Ovary (tissue), 10 donors: ENCODE measurements at places on chromosomes 2 and 18.

DNA sequence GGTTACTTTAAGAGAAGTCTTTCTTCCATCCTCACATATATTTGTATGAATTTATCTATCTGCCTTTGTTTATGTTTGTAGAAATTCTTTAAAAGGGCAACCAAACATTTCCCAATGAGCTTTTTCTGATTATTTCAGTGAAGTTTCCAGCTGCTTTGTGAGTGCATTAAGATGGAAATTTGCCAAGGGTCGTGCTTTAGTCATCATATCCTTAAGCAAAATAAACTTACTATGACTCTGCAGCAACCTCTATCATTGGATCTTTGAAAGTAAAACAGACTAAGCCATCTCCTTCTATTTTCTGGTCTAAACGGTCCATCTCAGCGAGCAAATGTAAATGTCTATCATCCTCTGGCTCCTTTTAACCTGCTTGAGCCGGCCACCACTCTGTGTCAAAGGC lies 489.3 kb downstream of the SOX11 start:
- no peak for DNase-seq

GRCh38 chr2:201261906-201262305 lies 1.6 kb downstream of the CASP8 start:
- no peak for DNase-seq

DNA sequence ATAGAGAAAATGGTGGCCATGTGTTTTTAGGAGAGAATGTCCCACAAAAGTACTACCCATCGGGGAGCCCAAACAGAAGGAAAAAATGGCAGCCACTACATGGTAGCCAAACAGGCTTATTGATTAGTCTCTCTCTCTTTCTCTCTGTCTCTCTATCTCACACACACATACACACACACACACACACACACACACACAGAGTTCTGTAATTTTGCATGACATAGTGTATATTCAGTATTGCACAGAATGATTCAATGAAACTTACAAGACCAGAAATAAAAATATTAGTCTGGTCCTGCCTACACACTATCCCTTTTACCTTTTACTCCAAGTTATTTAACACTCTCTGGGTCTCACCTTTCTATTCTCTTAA lies 124.8 kb upstream of the SLC39A10 start:
- DNase-seq: no peak

- no peak for DNase-seq
These were observed 86.3 kb downstream of the FSHR start for GRCh38 chr2:49067971-49068370.

DNA sequence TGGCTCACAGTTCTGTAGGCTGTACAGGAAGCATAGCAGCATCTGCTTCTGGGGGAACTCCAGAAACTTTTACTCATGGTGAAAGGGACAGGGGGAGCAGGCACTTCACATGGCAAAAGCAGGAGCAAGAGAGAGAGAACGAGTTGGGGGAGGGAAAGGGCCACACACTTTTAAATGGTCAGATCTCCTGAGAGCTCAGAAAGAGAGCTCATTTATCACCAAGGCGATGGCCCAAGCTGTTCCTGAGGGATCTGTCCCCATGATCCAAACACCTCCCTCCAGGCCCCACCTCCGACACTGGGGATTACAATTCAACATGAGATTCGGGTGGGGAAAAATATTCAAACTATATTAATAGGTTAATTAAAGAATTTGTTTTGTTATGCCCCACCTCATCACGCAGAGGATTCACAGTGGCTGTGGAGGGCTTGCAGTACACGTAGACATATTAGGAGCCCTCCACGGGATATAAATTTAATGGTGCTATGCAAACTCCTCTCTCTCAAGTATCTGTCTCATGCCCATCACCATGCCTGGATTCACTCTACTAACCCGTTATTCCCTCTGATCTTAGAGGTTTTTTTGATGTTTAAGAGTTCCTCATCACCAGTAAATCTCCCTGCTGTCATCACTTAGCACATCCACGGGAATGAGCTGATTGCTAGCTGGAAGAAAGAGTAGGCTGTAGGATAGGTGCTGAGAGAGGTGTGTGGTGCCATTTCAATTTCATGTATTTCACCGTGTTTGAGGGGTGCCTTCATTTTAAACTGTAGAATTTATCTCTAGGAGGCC lies 84.5 kb upstream of the ARHGAP28 start:
- no peak for DNase-seq

DNA sequence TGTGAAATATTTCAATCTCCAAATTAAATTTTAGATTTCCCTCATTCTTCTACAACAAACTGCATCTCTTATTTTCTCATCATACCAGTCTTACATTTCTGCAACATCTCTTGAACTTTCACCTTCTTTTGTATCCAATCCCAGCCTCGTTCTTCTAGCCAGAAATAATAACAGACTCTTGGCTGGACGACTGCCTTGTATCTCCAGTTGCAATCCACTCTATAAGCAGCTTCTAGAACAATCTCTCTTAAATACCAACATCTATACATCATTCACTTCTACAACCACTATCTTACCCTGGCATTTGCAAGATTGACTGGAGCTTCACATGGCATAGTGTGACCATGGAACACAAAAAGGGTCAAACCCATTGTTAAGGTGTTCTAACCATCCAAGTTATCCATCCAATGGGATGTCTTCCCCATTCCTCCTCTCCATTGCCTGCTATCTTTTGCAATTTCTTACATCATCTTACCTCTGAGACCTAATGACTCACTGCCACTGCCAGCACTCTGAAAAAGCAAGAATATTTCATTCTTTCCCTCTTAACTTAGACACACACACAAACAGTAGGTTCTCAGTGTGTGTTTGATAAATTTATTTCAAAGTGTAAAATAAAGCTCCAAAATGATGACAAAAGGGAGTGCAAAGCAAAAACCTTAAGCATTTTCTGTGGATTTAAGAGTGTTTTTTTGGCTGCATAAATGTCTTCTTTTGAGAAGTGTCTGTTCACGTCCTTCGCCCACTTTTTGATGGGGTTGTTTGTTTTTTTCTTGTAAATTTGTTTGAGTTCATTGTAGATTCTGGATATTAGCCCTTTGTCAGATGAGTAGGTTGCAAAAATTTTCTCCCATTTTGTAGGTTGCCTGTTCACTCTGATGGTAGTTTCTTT lies 145.6 kb downstream of the METTL4 start:
- DNase-seq: no peak

DNA sequence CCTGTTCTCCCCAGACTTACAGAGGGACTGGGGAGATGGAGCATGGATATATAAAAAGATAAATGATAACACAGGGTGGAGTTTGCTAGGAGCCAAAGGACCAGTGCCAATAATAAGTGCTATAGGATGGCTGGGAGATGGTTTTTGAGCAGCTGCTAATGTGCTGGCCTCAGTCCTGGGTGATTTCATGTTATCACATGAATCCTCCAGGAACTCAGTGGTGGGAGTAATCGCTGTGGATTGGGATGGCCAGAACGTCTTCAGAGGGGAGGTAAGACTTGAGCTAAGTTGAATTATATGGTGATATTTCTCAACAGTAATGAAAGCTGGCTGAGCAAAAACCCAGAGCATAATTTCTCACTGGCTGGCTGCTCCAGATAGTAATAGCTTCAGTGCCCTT lies 441.4 kb downstream of the SLC4A3 start:
- no peak for DNase-seq

DNA sequence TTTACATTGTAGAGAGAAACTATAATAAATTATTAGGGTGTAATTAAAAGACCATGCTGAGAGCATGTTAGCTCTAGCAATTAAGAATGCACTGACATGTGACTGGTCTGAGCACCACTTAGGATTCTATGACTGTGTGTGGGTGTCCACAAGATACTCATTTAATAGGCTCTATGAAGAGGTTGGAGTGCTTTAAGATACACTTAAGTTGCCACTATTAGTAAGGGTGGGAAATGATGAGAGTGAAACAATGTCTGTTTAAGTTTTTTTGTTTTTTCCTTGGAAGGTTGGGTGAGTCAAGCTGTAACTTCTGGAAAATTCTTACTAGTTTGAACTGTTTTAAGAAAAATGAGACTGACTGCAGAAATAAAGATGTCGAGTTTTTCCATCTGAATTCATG lies 1.8 kb upstream of the FAP start:
- no peak for DNase-seq

GRCh38 chr2:168203762-168204693 lies 43.4 kb downstream of the STK39 start:
- DNase-seq: no peak

DNA sequence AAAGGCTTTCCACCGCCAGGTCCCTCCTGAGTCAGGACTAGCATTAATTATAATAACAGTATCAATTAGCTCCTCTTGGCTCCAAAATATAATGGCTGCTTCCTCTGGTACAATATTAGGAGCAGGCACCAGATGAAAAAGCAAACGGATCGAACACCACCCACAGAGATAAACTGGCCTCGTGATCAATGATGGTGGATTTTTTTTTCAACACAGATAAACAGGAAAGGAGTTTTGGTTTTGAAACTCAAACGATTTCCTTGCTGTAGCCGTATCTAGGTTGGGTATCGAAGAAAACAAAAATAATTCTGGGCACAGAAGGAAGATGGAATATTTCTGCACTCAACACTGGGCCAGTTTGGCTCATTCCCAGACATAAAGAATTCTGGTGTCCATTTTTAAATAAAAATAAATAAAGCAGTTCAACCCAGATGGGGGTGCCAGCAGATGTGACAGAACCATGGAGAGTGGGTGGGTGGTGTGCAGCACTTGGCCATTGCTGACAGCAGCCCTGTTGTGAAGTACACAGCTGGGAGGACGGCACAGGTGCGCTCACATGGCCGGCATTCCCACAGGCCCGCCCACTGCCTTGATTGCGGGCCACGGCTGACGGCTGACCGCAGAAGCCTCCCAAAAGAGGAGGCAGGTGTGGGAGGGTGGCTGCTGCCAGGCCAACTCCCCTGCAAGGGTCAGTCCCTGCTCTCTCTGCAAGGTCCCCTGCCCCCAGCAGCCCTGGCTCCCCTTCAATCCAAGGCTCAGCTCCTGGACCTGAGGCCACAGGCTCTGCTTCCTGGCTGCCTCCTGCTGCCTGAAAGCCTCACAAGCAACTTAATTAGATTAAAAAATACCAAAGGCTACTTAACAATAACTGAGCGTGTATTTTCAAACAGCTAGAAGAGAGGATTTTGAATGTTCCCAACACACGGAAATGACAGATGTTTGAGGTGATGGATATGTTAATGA lies 351.9 kb upstream of the ID2 start:
- DNase-seq: no peak

- DNase-seq: no peak
These were observed 759.4 kb downstream of the CBLN2 start for GRCh38 chr18:71784777-71785176.

GRCh38 chr2:234978466-234979203 lies 26.8 kb downstream of the SH3BP4 start:
- DNase-seq: no peak

DNA sequence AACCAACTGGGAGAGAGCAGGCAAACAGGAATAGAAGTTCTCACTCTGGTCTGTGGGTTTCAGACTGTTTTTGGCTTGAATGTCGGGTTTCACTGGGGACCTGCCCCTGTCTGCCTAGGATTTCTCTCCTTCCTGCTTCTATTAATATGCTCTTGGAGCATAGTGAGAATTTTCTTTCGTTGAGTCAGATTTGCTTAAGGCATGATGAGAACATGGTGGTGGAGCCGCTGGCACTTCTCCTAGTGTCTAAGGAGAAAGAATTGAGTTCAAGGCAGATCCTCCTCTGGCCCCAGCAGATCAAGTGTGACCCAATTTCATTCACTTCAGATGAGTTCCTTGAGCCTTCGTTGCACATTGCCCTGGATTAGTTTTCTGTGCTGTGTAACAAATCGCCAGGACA lies 103.9 kb upstream of the HS6ST1 start:
- DNase-seq: no peak

DNA sequence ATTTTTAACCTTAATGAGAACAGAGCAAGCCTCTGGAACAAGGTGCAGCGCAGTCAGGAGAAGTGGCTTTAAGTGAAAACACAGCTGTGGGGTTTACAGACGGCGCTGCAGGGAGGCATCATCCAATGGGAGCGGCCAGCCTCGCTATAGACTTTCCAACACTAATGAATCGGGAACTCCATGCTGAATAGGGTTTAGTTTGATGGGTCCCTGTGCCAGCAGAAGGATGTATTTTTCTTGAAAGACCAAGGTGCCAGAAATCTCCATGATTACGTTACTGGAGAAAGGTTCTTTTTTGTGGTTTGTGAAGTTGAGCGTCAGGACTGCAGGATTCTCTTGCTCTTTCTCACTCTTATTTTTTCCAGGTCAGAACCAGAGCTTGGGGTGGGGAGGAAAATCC lies 87.9 kb upstream of the ALPP start:
- DNase-seq: no peak

DNA sequence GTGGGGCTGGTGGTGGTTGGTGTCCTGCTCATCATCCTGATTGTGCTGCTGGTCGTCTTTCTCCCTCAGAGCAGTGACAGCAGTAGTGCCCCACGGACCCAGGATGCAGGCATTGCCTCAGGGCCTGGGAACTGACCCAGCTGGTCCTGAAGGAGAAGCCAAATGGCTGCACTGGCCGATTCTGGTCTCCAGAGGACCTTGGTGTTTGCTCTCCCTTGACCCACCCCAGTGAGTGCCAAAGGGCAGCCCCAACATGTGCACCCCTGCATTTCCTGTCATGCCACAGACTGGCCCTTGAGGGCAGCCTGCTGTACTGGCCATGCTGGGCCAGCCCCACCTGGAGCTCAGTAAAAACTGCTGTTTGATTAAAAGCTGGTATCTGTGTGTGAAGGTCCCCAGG lies 2.5 kb upstream of the RNF181 start:
- no peak for DNase-seq

GRCh38 chr18:22166069-22166950 lies 3.1 kb upstream of the GATA6 start:
- peak; percentile 84 for DNase-seq

- no peak for DNase-seq
These were observed 18.9 kb upstream of the TMEM163 start for GRCh38 chr2:134737671-134738070.
